Activated CD8-positive, alpha-beta T cell treated with anti-CD3 and anti-CD28 coated beads for 36 hours (primary cell): ENCODE measurements at places on chromosomes 3 and 15.

DNA sequence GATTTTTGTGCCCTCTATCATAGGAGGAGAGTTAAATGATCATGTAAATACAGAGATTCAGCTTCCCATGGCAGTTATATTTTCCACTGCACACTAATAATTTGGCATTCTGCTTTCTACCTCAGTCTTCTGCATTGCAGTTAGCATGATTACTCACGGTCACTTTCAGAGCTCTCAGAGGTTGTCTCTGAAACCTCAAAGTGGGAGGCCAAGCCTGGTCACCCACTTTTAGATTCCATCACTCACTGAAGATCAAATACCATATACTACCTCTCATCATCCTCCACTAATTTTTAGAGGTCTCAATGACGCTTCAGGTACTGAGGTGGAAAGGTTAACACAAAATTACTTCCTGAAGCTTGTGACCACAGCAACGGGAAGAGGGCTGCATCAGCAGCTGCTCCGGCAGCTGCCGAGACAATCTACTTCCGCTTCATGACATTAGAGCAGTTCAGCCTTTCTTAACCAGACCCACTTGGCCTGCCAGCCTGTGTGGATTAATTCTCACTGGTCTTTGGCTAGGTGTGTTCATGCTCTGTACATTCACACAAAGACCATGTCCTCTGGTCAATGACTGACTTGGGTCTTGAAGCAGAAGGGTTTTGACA, 416.4 kb upstream of the PDZRN3 start:
- no peak for DNase-seq

DNA sequence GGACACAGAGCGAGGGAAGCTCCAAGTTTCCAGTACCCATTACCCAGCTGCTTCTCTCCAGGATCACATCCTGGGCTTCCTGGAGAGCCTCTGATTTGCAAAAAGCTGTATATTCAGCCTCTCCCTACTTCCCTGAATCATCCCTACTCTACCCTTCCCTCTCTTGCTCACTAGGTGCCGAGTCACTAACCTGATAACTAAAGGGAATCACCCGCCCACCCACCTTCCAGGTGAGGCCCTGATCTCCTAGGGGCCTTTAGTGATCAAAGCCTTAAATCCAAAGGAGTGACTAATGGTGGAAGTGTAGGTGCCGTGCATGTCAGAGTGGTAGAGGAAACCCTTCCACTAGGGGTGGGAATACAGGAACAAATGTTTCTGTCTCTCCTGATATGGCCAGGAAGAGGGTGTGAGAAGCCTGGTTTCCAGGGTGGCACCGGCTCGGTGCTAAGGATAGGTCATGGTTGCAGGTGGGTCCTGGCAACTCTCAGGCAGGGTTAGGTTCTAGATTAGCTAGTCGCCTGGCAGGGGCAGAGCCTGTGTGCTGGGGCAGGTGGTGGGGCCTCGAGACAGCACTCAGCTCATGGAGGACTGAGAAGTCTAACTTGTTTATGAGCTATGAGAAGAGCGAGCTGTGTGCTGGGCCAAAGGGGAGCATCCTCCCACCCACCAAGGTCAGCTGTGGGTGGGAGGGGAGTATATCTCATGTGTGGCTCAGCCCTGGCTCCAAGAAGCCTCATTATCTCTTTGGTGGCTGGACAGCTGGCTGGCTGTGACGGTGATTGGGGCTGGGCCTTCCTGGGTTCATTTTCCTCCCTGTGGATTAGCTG, 10.1 kb downstream of the SEMA7A start:
- no peak for DNase-seq

DNA sequence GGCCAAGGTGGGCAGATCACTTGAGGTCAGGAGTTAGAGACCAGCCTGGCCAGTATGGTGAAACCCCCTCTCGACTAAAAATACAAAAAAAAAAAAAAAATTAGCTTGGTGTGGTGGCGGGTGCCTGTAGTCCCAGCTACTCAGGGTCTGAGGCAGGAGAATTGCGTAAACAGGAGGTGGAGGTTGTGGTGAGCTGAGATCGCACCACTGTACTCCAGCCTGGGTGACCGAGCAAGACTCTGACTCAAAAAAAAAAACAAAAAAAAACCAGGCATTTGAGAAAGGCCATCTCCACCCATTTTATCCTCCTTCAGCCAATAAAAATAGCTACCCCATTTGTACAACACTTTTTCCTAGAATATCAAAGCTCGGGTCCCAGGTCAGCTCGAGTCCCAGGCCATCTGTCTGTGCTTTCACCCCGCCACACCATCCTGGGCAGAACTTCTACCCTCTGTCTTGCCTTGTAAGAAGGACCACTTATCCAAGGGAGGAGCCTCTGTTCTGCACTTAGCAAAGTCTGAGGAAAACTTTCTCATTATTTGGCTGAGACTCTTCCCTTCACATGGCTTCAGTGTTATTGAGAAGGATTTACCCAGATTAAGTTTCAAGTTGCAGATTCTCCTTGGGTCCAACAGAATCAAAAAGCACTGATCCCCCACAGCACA, 99.1 kb downstream of the MESD start:
- no peak for DNase-seq

DNA sequence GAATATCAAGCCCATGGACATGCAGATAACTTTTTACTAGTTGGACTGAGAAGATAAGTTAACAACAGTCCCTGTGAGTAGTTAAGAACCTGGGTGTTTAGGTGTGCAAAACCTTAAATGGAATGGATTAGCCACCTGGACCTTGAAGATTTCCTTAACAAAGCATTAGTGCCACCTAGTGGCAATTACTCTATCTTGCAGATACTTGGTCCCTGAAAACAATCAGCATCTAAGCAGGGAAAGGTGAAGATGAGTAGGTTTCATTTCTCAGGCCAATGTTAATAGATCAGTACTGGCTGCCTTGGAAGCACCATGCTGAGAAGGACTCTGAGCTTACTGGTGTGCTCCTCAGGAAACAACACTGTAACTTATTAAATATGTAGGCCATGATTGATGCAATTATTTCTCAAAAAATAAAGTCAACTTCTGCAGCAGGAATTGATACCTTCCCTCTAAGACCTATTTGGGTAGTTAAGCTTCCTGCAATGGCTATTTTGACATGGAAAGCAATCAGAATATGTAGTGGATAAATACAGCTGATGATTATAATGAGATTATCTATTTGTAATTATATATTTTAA, 329.4 kb downstream of the TBC1D5 start:
- peak; percentile 5 for DNase-seq

DNA sequence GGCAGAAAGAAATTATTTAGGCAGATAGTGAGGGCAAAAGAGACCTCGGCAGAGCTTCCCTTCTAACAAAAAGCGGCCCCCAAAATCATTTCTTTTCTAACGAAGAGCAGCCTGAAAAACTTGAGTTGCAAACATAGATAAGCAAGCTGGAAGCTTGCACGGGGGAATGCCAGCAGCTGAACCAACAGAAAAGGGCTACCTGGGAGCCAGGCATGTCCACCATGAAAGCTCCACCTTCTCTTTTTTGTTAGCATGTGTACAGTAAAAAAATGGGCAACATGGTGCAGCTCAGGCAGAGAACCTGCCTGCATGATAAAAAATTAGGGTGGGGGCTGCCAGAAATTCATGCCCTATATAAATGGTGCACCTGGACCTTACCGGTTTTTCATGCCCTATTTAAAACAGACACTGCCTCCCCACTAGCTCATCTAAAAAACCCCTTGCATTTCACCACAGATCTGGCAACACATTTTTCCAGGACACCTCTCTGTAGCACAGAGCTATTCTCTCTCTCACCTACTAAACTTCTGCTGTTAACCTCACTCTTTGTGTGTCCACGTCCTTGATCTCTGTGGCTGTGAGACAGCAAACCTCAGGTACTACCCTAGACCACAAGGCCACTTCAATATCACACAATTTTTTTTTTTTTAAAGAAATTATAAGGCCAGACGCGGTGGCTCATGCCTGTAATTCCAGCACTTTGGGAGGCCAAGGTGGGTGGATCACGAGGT, 18.7 kb downstream of the SLC33A1 start:
- peak; percentile 15 for DNase-seq

DNA sequence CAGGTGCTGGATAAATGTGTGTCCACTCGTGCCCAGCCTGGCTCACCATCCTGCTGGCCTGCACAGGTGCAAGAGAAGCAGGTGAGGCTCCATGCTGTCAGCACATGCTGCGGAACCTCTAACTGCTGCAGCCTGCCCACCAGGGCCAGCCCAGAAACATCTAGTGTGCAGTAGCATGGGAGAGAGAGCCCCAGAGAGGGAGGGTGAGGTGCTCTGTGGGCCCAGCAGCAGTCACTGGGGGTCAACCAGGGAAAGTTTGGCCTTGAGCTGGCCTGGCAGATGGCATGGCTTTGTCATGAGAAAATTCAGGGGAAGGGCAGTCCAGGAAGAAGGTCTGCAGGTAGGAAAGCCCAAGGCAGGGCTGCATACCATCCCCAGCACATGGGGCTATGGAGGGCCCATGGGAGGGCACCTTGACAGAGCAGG, 18.2 kb upstream of the PRR23E start:
- DNase-seq: no peak

GRCh38 chr3:50876947-50877346, 202.2 kb downstream of the DOCK3 start:
- no peak for DNase-seq

GRCh38 chr3:52279596-52279995, 1.1 kb upstream of the WDR82 start:
- no peak for DNase-seq

DNA sequence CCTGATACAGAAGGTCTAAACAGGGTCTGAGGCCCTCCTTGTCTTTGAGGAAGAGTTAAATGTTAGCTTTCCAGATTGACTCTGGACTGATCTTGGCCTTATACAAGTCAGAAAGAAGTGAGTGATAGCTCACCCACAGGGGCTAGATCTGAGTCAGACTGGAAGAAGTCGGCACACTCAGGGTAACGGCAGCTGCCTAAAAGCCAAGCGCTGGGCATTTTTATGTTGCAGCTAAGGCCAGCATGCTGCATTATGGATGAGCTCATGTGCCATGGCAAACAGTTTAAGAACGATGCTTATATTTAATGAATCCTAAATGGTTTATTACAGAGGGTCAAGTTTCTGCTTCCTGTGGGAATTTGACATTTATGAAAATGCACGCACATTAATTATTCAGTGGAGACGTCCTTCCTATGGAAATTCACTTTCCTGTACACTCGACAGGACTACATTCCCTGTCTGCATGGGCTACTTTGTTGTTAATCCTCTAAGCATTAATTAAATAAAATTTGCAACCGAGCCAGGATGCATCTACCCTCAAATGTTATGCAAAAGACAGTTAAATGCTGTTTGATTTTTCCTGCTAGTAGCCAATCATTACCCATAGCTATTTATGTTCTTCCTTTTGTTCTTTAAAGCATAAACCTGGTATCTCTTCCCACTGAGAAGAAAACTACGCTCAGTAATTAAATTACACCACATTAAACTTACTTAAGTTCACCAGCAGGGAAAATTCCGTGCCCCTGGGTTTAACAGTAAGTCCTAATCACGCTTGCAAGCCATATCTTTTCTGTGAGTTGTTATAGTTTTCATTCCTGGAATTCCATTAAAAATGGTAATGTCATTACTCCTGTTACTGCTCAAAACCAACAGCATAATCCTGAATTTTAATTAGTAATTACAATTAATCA, 762.7 kb upstream of the CFAP20DC start:
- DNase-seq: no peak

GRCh38 chr15:62067448-62068044, 769 bp downstream of the C2CD4A start:
- DNase-seq: peak; percentile 32

GRCh38 chr3:73419942-73420341, 204.8 kb downstream of the PDZRN3 start:
- DNase-seq: no peak

- no peak for DNase-seq
Measured at GRCh38 chr3:52265387-52265786, 13.1 kb downstream of the WDR82 start.

DNA sequence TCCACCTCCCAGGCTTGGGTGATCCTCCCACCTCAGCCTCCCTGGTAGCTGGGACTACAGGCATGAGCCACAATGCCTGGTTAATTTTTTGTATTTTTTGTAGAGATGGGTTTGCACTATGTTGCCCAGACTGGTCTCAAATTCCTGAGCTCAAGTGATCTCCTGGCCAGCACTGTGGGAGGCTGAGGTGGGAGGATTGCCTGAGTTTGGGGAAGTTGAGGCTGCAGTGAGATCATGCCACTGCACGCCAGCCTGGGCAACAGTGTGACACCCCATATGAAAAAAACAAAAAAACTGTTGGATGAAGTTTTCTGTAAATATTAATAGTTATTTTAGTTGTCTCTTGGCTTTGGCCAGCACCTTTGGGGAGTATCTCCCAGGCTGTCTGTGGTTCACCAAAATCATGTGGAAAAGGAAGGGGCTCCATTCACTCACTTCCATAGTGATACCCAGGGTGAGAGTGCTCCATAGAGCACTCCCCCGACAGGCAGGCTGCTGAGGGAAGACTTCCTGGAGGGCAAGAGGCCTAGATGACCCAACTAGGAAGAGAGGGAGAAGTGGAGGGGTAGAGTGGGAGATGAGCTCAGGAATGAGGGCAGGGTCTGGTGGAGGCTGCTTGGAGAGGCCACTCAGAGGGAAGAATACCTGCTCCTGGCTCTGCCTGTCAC, 47.1 kb downstream of the CDC25A start:
- no peak for DNase-seq

DNA sequence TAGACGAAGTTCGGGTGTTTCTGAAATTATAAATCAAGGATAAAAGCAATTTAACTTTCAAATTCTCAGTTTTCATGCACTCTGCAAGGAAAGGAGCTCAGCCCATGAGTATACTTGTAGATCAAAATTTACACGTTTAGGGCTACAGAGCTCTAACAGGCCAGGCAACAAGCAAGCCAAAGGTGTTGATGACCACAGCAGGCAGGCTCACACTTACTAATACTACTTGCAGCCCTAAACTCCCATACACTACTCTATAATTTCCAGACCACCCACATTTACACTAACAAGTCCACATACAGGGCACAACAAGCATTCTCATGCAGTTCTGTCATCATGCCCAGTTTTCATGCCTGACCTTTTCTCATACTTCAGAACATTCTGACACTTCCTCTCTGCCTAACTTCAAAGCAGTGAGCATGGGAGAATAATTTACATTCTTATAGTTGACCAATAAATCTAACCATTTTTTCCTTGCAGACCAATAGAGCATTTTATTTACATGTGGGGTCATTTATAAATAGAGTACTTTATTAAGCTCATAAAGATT, 124.7 kb upstream of the FRMD4B start:
- DNase-seq: no peak

DNA sequence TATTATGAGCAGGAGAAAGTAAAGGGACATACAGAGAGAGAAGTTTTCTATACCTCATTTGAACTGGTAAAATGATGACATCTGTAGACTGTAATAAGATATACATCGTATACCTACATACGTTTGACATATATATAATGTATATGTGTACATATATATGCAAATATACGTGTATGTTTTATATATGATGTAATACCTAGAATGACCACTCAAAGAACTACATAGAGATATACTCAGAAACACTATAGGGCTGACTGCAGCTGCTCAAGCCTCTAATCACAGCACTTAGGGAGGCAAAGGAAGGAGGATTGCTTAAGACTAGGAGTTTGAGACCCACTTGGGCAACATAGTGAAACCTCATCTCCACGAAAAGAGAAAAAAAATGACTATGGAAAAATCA, 48.5 kb upstream of the MCTP2 start:
- DNase-seq: no peak
